Spinal cord (tissue), 10 donors: ENCODE measurements at places on chromosomes 4 and X.

GRCh38 chr4:39893693-39894072 is 84.0 kb downstream of the PDS5A start:
- DNase-seq, result no peak
- H3K27ac ChIP-seq, result no peak overlapping the region
- H3K27me3 ChIP-seq, result no peaks in the 10 kb centered on the region
- no peak overlapping the region for H3K4me3 ChIP-seq
- H3K36me3 ChIP-seq, result peaks cover 33% of the 10 kb centered on the region

- no peak overlapping the region for H3K4me3 ChIP-seq
- H3K27ac ChIP-seq, result no peak overlapping the region
- H3K36me3 ChIP-seq, result no peaks in the 10 kb centered on the region
- DNase-seq, result no peak
- no peaks in the 10 kb centered on the region for H3K27me3 ChIP-seq
- H3K4me1 ChIP-seq, result no peaks in the 10 kb centered on the region
Observed at GRCh38 chr4:135941671-135942070, 1590.6 kb downstream of the PCDH18 start.

DNA sequence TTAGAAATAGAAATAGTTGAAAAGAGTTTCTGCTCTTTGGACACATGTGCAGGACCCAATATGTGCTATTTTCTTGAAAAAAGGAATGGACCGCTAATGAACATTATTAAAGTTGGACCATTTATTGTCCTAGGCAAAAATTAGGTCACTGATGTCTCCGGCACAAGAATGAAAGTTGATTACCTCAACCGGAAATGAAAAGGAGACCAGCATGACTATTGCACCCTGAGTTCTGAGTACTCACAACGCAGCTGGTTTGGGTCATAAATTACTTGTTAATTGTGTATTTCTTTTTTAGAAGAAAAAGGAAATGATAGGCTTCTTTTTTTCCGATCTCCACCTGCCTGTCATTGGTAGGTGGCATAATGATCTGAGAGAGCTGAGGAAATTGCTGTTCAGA is 232.7 kb downstream of the ARHGAP24 start:
- no peaks in the 10 kb centered on the region for H3K4me1 ChIP-seq
- no peak overlapping the region for H3K27ac ChIP-seq
- no peak overlapping the region for H3K4me3 ChIP-seq
- H3K27me3 ChIP-seq, result no peaks in the 10 kb centered on the region

DNA sequence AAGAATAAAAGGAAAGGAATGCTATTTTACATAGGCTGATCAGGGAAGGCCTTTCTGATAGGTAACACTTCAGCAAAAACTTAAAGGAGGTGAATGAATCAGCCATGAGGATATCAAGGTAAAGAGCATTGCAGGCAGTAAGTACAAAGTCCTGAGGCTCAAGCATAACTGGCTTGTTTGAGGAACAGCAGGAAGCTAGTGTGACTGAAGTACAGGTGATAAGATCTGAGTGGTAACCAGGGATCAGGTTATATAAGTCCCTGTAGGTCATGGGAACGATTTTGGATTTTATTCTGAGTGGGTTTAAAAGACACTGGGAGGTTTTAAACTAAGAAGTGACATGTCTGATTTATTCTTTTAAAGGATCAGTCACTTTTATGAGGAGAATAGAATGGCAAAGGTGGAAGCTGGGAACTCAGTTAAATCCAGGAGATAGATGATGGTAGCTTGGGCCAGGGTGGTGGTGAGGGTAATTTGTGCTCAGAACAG is 47.1 kb upstream of the THOC2 start:
- no peak overlapping the region for H3K4me3 ChIP-seq
- H3K27ac ChIP-seq, result no peak overlapping the region
- DNase-seq, result no peak
- no peaks in the 10 kb centered on the region for H3K4me1 ChIP-seq

DNA sequence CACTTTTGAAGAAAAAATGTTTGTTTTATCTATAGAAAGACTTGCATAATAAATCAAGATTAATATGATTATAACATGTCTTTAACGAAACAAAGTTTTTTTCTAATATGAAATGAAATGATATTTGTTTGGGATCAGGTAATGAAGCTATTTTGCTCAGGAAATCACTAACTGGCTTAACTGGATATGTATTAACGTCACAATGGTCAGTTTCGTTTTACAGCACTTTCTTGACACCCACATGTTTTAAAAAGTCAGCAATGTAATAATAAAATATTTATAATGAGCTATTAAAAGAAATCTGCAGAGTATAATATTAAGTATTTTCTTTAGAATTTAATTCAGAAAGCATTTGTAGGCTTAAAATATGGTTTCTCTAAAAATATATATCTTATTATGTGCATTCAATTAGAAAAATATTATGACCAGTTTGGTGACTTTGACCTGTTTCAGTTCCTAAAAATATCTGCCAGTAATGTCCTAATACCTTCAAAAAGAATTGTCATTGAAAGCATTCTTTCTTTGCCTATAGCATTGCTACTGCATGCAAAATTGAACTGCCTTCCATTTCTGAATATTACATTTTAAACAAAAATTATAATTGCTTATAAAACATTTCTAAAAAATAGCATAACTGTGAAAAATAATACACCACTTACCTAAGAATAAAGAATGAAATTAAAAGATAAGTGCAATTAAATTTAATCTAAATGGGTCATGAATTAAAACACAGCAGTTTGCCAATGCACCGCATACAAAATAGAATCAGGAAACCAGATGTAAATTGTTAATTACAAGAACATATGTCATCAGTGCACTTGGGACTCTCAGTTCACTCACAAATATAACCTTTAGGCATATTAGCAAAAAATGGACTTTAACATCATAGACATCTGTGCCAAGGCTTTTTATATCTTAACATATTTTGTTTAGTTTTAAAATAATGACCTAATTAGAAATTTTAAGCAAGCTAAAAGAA is 31.6 kb downstream of the TIGD2 start:
- no peak for DNase-seq
- no peaks in the 10 kb centered on the region for H3K27me3 ChIP-seq
- H3K4me3 ChIP-seq, result no peak overlapping the region
- no peaks in the 10 kb centered on the region for H3K4me1 ChIP-seq
- H3K36me3 ChIP-seq, result no peaks in the 10 kb centered on the region

DNA sequence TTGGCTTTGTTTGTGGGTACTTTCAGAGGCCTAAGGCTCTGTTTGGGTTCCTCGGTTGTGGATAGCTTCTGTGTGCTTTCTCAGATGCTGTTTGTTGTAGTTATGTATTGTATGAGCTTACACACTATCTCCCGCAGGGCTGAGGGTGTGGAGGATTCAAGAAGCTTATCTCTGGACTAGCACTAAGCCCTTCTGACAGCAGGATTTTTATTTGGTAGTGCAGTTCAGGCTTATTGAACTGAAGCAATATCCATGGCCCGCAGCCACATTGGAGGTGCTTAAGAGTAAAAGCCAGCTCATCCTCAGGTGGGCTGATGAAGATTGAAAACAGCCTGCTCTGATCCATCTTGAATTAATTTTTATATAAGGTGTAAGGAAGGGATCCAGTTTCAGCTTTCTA is 128.2 kb downstream of the RASGEF1B start:
- DNase-seq, result no peak
- no peaks in the 10 kb centered on the region for H3K4me1 ChIP-seq
- H3K36me3 ChIP-seq, result no peaks in the 10 kb centered on the region
- H3K4me3 ChIP-seq, result no peak overlapping the region
- H3K27ac ChIP-seq, result no peak overlapping the region

GRCh38 chr4:10276152-10276551 is 159.6 kb upstream of the WDR1 start:
- no peaks in the 10 kb centered on the region for H3K4me1 ChIP-seq
- H3K27ac ChIP-seq, result no peak overlapping the region
- H3K4me3 ChIP-seq, result no peak overlapping the region
- H3K36me3 ChIP-seq, result no peaks in the 10 kb centered on the region
- H3K27me3 ChIP-seq, result no peaks in the 10 kb centered on the region

GRCh38 chrX:150903110-150903508 is 4.6 kb upstream of the CD99L2 start:
- no peak overlapping the region for H3K4me3 ChIP-seq
- H3K27ac ChIP-seq, result no peak overlapping the region
- no peaks in the 10 kb centered on the region for H3K36me3 ChIP-seq
- DNase-seq, result no peak
- H3K27me3 ChIP-seq, result no peaks in the 10 kb centered on the region
